ENCODE measurements at places on chromosomes 3 and 15.

DNA sequence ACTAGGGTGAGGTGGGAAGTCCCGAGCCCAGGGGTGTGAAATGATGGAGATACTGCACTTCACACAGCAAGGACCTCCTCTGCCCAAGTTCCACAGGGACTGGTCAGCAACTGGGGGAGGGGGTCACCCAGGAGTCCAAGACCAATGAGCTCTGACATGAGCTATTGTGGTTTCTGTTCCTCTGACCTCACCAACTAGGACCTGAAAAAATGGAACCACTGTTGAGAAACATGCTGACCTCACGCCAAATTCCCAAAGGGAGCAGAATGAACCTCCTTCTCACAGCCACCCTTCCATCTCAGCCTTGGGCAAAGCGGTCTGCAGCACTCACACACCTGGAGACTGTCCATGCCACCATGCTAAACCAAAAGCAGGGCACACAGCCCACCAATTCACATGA is 69.3 kb downstream of the LRIG1 start:
- DNase-seq: peak; percentile 37

GRCh38 chr15:92178911-92179310 is 214.8 kb upstream of the ST8SIA2 start:
- no peak for DNase-seq

DNA sequence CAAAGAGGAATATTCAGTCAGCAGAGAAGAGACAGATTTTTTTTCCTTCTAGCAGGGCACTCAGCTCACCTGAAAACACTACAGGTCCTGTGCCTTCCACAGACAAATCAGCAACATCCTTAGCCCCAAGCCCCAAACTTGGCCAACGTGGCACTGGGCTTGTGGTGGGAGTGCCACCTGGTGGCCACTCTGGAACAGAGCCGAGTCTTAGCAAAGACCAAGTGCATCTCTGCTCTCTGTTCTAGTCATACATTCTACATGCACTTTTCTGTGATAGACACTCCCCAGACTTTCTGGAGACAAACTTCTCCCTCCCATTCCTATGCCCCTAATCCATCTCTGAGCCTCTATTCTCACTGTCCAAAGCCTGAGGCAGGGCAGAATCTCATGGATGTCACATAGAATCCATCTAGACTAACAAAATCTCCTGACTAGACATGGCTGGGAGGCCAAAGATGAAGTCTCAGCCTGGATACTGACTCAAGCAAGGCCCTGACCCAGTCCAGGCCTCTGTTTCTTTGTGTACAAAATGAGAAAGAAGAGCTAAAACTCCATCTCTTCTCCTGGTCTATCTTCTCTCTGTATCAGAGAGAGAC is 5.1 kb upstream of the SEMA7A start:
- DNase-seq: no peak

- DNase-seq: no peak
These were observed 31.9 kb upstream of the SPSB4 start for GRCh38 chr3:141019244-141019643.

- DNase-seq: no peak
These were observed 10.8 kb downstream of the GATA2 start for GRCh38 chr3:128482175-128482574.

GRCh38 chr3:105367063-105367405 is 325 bp downstream of the ALCAM start:
- no peak for DNase-seq

DNA sequence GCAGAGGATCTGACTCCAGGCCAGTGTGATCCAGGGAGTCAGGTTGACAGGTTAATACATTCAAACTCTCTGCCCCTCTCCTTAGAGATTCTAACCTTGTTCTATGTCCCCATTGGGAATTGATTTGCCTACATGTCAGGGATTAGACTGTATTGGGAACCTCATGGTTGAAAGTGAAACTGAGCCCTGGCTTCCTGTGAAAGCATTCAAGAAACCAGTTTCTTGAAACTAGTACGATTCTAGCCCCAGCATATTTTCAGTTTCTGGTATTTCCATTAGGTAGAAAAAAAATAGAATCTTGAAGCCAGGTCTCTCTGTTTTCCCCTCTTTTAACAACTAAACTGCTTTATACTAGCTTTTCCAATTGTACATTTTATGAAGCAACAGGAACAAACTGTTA is 140.4 kb upstream of the ABI3BP start:
- no peak for DNase-seq

DNA sequence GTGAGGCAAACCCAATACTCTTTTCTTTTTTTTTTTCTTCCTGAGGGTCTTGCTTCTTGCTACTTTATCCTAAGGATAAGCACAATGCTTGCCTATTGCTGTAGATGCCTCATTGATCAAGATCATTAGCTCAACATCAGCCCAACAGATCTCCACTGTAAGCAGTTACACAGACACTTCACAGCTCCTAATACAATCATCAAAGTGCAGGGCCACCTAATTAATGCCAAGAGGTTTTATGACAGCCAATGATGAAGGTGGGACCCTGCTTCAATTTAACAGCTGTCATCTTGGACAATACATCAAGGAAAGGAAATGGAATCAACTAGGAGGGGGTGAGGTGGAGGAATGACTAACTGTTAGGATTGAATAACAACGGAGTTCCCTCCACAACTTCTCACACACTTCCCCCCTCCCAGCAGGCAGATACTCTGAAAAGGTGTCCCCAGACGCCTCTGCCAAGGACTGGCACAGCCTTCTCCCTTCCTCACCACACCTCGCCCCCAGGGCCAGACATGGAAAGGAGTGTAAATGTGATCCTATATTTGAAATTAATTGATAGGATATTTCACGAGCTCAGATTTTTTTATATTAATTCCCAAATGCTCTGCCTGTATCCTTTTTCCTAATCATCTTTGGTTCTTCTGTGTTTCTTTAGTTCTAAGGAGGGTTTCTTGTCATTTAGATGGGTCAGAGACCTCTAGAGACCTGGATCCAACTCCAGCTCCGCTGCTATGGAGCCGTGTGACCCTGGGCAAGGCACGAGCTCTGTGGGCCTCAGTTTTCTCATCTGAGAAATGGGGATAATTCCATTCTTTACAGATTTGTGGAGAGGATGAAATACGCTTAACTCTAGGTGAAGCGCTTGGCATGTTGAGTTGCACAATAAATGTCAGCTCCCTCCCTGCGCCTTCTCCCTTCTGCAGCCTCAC is 1.2 kb downstream of the DCLK3 start:
- DNase-seq: no peak

GRCh38 chr3:9390265-9390888 is 7.0 kb upstream of the SETD5 start:
- DNase-seq: no peak

- DNase-seq: no peak
These were observed 13.2 kb downstream of the NR1I2 start for GRCh38 chr3:119794971-119795612.

- no peak for DNase-seq
These were observed 57.8 kb upstream of the SUCLG2 start for GRCh38 chr3:67712259-67712658.

- DNase-seq: no peak
These were observed 124.9 kb downstream of the ZBTB20 start for GRCh38 chr3:115022199-115022598.

GRCh38 chr15:62257996-62258521 is 93.0 kb upstream of the C2CD4B start:
- no peak for DNase-seq

DNA sequence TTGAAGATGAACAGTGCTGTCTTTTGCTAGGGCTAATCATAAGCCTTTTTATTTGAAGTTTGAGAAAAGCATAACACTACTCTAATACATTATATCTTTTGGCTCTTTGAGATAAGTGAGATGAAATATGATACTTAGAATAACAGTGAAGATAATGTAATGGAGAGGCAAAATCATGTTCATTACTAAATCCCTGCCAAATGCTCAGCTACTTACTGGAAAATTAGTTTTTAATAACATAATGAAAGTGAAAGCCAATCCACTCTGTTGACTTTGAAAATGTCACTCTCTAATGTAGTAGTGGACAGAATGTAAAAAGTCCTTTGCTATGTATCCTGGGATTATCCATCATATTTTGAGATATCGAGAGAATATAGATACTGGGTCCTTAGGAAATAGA is 35.9 kb upstream of the MYH15 start:
- no peak for DNase-seq

- no peak for DNase-seq
These were observed 194.5 kb downstream of the RPLP1 start for GRCh38 chr15:69647142-69647513.

GRCh38 chr15:78052545-78052944 is 25.0 kb downstream of the TBC1D2B start:
- no peak for DNase-seq

DNA sequence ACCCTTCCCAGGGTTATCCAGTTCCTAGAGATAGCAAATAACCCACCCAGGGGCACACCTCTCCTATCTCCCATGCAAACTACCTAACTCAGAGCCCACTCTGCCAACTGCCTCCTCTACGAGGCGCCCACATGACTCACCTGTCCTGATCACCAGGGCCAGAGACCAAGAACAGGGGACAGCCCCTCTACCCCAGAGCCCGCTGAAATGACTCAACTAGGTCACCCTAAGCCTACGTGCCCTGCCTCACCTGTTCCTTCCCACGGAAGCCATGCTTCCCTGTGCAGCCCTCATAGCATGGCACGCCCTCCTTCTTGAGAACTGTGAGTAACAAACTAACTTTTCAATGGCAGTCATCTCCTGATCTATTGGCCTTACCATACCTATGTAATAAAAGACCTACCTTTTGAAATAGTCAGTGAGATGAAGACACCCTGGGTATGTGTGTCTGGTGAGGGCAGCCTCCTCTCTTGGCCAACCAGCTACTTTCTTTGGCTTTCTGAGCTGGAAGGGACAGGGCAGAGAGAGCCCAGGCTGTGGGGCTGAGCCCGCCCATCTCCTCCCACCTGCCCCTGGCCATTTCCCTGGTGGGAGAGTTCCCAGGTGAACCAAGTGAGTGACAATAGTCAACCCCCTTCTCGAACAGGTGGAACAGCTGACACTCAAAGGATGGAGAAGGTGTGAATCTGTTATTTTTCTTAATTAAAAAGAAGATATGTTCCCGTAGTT is 25.5 kb upstream of the PRR23E start:
- DNase-seq: no peak
